ENCODE measurements at places on chromosomes 16 and 17. TPM values are rescaled to one million over a fixed set of nuclear protein-coding genes. Genes with fewer than 3 reads are reported as not detected.

DNA sequence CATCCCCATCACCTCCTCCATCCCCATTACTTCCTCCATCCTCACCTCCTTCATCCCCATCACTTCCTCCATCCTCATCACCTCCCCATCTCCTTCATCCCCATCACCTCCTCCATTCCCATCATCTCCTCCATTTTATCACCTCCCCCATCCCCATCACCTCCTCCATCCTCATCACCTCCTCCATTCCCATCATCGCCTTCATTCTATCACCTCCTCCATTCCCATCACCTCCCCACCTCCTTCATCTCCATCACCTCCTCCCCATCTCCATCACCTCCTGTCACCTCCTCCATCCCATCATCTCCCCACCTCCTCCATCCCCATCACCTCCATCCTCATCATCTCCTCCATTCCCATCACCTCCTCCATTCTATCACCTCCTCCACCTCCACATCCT, 116.4 kb downstream of the SEC14L1 start:
- no peak overlapping the region for H3K27ac ChIP-seq
- H3K4me3 ChIP-seq: no peak overlapping the region
- no peak for DNase-seq
- no peaks in the 10 kb centered on the region for H3K36me3 ChIP-seq
- no peaks in the 10 kb centered on the region for H3K27me3 ChIP-seq

Gene KLHL10
- 1.1 TPM for total RNA-seq

Gene GPR179
- not detected for total RNA-seq

Gene ZG16
- not detected for total RNA-seq

Gene SLFN11
- 13.8 TPM for total RNA-seq

Gene GH1
- total RNA-seq: not detected

Measured in stomach (tissue), 19 donors.